ENCODE measurements at places on chromosomes 7 and 10.

DNA sequence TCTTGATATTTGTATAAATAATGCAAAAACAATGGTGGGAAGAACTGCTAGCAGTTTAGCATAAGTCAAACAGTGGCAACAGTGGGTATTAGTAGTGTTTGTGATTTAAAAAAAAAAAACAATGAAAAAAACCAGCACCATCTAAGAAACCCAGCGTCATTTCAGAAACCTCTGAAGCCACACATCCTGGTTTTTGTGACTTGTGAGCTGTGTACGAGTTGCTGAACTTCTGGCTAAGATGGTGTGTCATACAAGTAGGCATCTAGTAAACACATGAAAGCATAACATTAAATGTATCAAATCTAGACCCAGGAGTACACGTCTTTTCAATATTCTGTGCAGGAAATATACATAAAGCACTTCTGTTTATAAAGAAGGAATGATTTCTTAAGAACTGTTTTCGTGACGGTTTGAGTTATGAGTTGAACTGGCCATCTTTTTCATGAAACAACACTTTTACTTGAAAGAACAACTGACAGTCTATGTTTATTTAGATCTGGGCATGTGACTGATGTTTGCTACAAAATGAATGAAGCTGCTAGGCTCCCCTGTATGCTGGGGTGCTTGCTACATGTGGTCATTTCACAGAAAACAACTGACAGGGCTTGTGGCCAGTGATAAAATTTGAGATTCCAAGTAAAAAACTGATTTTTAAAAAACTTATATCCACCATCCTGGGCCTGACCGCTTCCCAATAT is 143.5 kb downstream of the PIP4K2A start:
- no peak for DNase-seq

DNA sequence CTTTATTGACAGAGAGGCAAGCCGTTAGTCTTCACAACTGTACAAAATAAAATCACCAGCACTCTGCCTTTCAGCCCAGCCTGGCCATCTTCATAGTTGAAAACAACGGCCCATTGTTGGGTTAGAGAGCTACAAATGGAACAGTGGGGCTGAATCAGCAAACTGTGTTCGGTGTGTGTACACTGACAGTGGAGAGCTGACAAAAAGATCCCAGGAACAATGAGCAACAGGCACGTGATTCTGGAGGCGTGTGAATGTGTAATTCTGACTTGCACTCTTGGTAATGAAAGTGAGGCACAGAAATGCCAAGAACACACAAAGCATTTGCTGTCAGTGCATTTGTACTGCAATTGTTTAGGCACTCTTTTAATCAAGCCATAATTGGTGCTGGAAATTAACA is 303.7 kb downstream of the WDR11 start:
- DNase-seq: no peak

- DNase-seq: no peak
Observed at GRCh38 chr7:98211221-98211675, at the start of gene BHLHA15. BHLHA15 (plus strand) TSS chr7:98211439; CDS start chr7:98212310, 871 bp downstream.

DNA sequence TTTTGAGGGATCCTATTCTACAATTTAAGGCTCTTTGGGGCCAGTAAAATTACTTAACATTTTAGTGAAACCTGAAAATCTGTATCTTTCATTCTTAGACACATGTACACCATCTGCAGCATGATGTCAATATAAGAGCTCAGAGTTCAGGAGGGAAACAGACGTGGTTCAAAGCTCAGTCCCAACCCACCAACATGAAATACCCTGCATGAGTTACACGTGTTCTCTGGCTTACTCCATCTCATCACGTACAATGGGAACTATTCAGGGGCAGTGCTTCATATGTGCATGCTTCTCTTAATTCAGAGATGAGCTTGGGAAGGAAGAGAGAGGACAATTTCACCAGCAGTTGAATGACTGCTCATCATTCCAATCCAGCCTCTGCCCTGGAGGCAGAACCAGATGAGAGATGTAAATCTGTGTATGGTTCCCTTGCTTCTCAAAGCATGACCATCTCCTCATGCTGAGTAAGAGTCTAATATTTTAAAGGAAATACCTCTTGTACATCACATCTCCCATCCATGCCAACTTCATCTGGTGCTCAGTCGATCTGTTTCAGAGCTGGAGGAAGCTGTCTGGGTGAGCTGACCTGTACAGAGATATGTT is 29.0 kb upstream of the ADAM12 start:
- DNase-seq: no peak

DNA sequence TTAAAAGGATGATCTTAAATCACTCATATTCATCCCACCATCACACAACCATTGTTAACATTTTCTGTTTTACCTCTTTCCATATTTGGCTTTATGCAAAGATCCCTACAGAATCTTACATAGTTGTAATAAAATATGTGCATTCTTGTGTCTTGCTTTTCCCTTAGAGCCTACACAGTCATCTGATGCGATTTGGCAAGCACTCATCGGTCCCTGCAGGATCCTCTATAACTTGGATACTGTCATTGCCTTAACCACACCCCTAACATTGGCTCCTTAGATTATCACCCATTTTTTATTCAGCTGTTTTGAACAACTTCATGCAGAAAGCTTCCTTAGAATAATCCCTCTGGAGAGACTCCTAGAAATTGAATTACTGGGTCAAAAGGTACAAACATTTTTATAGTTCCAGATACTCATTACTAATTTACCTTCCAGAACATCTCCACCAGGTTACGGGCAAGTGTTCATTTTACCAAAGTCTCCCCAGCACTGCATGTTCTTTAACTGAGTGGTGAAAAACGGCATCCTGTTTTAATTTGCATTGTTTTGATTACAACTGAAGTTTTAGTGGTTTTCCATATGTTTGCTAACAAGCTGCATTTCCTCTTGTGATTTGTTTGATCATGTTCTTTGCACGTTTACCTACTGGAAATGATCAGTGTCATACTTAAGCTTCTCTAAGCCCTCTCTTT is 268.3 kb downstream of the GRID1 start:
- DNase-seq: peak; percentile 68

GRCh38 chr7:28125431-28126409 is 54.9 kb downstream of the JAZF1 start:
- DNase-seq: peak; percentile 86

DNA sequence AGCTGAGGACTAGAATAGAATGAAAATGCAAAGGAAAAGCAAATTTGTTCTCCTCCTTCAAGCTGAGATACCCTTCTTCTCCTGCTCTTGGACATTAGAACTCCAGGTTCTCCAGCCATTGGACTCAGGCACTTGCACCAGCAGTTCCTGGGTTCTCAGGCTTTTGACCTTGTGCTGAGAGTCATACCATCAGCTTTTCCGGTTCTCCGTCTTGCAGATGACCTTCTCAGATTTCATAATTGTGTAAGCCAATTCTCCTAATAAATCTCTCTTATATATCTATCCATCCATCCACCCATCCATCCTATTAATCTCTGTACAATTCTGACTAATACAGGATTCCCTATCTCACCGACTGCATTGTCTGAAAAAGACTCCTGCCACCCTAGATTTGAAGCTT is 108.3 kb downstream of the AHR start:
- DNase-seq: no peak

- DNase-seq: peak; percentile 9
Observed at GRCh38 chr7:142303650-142304049, 45.8 kb upstream of the PRSS58 start.

GRCh38 chr10:132532179-132532578 is 5.4 kb upstream of the INPP5A start:
- DNase-seq: no peak

GRCh38 chr10:73060738-73061635 is 35.7 kb downstream of the P4HA1 start:
- peak; percentile 30 for DNase-seq

- peak; percentile 22 for DNase-seq
Observed at GRCh38 chr10:91571671-91572070, 61.2 kb downstream of the PPP1R3C start.

DNA sequence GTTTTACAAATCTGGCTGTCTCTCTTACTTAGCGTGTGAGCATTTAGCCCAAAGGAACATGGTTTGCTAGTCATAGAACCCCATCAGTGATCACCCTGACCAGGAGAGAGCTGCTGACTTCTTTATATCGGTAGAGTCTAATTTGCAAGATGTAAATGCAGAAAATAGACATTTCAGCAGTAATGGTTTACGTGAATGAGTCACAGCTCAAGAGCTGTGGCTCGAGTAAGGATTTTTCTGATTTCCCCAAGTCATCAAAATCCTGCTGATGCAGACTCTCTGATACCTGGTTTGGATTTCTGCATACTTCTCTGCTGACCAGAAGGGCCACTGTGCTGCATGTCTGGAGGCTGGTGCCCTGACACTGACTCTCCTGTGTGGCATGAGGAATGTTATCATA is 25.7 kb downstream of the NUB1 start:
- no peak for DNase-seq

DNA sequence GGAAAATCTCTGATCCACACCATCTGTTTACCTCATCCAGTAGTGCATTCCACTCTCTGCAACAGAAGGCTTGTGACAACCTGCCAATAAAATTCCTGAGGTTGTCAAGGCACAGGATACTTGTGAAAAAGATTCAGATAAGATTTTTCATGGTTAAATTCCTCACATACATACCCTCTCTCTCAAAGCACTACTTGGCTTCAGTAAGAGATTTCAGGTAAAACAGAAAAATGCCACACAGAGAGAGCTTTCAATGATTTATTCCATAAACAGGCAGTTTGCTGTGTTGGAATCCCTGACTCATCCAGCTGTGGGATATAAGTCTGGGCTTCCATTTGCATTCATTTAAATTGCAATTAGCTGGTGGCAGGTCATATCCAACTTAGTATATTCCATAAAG is 99.7 kb upstream of the CAV2 start:
- peak; percentile 75 for DNase-seq

- no peak for DNase-seq
Observed at GRCh38 chr7:155803418-155804376, 8.6 kb downstream of the SHH start.

- peak; percentile 80 for DNase-seq
Observed at GRCh38 chr7:1693991-1694524, 24.0 kb downstream of the ELFN1 start.

DNA sequence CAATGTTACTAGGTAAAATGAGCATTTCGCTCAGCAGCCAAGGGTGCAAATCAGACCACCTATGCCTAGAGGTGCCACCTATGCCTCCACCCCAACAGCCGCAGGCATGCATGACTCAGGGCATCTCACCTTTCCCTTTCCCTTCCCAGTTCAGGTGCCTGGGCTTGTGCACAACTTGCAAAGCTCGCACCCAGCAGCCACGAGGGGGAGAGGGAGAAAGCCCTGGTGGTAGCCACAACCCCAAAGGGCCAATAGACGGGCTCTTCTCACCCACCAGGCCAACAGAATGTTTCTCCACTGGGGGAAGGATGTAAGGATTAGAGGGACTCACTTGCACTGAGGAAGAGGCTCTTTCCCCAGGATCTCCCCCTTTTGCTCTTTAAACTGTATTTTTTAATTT is 462.3 kb upstream of the PCDH15 start:
- no peak for DNase-seq

- no peak for DNase-seq
Observed at GRCh38 chr7:760006-760405, 32.9 kb upstream of the PRKAR1B start.

DNA sequence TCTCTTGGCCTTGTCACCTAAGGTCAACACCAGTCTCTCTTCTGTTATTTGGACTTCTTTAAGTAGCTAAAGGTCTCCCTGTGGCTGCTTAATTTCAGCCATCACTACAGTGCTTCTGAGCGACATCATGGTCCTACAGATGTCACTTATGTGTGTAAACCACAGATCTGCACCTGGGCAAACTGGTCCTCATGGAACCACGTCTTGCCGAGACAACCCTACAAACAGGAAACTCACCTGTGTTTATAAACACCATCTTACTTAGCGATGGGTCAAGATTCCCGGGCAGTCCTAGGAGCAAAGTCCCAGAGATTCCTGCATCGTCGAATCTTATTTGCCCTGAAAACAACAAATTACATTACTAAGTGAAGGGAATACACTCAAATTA is 27.8 kb downstream of the KLF6 start:
- no peak for DNase-seq

DNA sequence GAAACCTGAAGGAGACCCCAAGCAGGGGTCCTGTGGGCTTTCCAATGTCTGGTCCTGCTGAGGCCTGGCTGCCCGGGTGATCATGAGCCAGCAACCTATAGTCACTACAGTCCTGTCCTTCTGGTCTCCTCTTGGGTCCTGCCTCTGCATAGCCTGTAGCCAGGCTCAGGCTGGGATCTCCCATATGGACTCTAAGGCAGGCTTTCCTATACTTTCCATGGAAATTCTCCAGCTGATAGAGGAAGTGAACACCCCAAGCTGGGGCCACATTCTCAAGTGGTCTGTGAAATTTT is 26.4 kb downstream of the ANXA8 start:
- no peak for DNase-seq

DNA sequence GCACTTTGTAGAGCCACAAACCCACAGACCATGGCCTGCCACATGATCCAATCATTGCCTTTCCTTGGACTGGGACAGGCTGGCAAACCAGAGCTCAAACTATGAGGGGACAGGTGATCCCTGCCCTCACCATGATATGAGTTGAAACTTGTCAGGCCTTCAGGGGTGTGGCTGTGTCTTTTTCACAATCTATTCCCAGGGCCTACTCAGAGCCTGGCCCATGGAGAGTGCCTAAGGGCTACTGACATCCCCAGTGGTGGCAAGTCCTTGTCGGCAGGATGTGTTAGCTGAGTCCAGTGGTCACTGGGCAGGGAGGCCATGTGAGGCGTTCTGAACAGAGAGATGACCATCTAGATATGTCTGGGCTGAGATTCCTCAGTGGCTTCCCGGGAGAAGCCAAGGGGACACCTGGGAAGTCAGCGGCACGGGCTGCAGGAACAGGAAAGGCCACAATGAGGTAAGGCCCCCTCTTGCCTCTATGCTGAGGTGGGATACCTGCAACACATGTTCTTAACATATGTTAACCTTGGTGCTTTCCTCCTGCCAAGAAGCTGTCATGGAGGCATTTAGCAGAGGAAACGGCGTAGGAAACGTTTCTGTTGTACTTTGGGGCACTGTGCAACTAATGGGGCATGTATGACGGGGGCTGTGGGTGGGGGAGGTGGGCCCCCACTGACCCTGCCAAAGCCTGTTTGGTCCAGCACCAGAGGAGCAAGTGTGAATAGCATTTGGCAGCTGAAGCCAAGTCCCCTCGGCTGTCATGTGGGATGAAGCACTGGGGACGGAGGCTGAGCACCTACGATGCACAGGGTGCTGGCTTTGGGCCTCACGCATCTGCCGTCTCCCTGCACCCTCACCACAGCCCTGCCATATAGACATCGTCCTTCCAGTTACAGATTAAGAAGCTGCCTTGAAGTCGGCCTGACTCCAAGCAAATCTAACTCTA is 384.0 kb downstream of the RPS24 start:
- no peak for DNase-seq

DNA sequence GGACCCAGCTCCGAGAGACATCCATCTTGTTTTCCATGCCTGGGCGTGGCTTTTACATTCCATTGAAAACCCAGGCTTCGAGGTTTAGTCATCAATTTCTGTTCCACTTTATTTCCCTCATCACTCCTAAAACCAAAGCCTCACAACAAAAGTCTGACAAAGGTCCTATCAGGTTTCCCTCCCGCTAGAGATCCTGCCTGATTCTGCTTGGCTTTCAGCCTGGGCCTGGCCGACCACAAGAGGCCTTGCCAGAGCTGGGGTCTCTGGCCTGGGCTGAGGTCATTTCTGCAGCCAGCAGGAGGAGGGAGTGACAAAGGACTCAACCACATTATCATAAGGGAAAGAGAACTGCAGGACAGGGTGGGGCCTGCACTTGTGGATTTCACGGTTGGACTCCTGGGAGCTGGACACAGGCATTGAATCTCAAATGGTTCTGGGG is 167.0 kb downstream of the FANK1 start:
- no peak for DNase-seq

GRCh38 chr10:81961451-81962184 is 86.6 kb downstream of the NRG3 start:
- no peak for DNase-seq

All from muscle of leg (tissue), 16 donors.